ENCODE measurements at places on chromosomes 5 and 9. TPM values are rescaled to one million over a fixed set of nuclear protein-coding genes. Genes with fewer than 3 reads are reported as not detected.

GRCh38 chr5:111131356-111131755, 39.2 kb downstream of the WDR36 start:
- H3K4me1 ChIP-seq, result no peaks in the 10 kb centered on the region
- no peaks in the 10 kb centered on the region for H3K27me3 ChIP-seq
- no peak for DNase-seq
- H3K27ac ChIP-seq, result no peak overlapping the region

- no peaks in the 10 kb centered on the region for H3K36me3 ChIP-seq
- no peaks in the 10 kb centered on the region for H3K4me1 ChIP-seq
- peak; percentile 21 for DNase-seq
- H3K27me3 ChIP-seq, result no peaks in the 10 kb centered on the region
Observed at GRCh38 chr5:57327561-57328367, 153.9 kb downstream of the GPBP1 start.

- H3K27ac ChIP-seq, result no peak overlapping the region
- no peaks in the 10 kb centered on the region for H3K36me3 ChIP-seq
- no peak overlapping the region for H3K4me3 ChIP-seq
- H3K27me3 ChIP-seq, result no peaks in the 10 kb centered on the region
Observed at GRCh38 chr5:126015235-126016181, 407.7 kb upstream of the GRAMD2B start.

The FLT4 gene
- not detected for total RNA-seq

DNA sequence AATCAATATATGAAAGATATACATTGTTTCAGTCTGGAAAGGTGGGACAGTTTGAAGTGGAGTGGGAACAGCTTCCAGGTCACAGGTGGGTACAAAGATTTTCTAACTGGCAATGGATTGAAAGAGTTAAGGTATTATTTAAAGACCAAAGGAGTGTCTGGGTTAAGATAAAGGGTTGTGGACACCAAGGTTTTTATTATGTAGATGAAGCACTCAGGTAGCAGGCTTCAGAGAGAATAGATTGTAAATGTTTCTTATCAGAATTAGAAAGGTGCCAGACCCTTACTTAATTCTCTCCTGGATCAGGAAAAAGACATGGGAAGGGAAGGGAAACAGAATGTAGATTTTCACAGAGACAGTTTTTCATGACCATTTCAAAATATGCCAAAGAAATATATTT, 1174.8 kb downstream of the MAT2B start:
- no peak for DNase-seq
- H3K4me3 ChIP-seq, result no peak overlapping the region
- H3K27ac ChIP-seq, result no peak overlapping the region
